Thyroid gland (tissue), 4 donors: ENCODE measurements at places on chromosomes 3 and 15.

- no peaks in the 10 kb centered on the region for H3K36me3 ChIP-seq
- H3K27me3 ChIP-seq, result no peaks in the 10 kb centered on the region
- H3K4me1 ChIP-seq, result no peaks in the 10 kb centered on the region
- no peak overlapping the region for H3K27ac ChIP-seq
- no peak overlapping the region for H3K4me3 ChIP-seq
- peak; percentile 28 for DNase-seq
Measured at GRCh38 chr3:161560008-161560637, 63.5 kb downstream of the OTOL1 start.

- H3K27me3 ChIP-seq, result no peaks in the 10 kb centered on the region
- H3K4me3 ChIP-seq, result no peak overlapping the region
- no peak for DNase-seq
- H3K27ac ChIP-seq, result no peak overlapping the region
Measured at GRCh38 chr15:89809787-89810148, 4.9 kb downstream of the ANPEP start.

DNA sequence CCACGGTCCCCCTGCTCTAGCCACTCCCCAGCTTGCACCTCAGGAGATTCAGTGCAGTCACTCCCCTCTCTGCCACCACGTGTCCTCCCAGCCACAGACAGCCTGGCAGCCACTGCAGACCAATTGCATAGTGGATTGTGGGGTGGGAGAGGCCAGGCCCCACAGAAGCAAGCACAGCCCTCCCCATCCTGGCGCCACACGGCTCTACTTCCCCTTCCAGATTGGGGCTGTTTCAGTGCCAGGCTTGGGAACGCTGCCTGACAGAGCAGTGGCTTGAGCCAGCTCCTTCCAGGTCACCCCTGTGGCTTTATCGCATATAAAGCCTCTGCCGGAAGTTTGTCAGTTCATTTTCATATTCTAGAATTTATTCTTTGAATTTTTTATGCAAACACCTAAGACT is 90.7 kb downstream of the TMEM266 start:
- no peak overlapping the region for H3K27ac ChIP-seq
- H3K4me3 ChIP-seq, result no peak overlapping the region
- H3K27me3 ChIP-seq, result no peaks in the 10 kb centered on the region
- H3K36me3 ChIP-seq, result no peaks in the 10 kb centered on the region

DNA sequence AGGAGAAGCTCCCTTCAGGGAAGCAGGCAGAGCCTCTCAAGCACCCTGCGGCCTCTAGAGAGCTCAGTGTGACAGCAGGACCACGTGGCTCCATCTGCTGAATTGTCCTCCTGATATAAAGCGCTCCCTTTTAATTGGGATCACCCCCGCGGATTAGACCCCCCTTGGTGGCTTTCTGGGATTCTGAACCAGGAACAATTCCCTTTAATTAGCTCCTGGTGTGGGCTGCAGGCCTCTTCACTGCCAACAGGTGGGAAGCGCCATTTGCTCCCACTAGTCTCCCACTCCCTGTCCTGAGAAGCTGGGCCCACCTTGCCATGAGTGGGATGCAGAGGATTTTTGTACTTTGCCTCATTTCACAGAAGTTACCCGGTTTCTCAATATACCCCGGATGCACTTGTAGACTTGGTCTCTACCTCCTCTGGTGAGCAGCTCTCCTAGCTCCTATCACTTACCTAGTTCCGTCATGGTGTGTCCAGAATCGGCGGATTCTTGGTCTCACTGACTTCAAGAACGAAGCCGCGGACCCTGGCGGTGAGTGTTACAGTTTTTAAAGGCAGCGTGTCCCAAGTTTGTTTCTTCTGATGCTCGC is 592 bp downstream of the PGPEP1L start:
- H3K4me1 ChIP-seq, result peaks cover 4% of the 10 kb centered on the region
- H3K27me3 ChIP-seq, result no peaks in the 10 kb centered on the region
- DNase-seq, result no peak
- no peak overlapping the region for H3K27ac ChIP-seq

DNA sequence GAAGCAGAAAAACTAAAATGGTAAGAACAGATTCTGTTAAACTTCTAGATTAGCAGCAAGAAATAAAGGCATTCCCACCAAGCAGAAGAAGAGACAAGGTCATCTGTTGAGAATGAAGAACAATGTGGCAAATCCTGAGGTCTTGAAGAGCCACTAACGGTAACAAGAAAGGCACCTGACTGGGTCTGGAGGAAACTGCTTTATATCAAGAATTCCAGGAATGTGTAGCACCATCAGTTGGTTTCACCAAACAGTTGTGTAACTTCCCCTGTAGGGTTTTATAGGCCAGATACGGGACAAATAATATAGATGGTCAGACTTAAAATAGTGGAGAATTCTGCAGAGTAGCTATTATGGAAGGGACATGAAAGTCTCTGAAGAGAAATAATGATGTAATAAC is 57.3 kb downstream of the ACAP2 start:
- H3K27ac ChIP-seq, result no peak overlapping the region
- H3K27me3 ChIP-seq, result no peaks in the 10 kb centered on the region
- no peaks in the 10 kb centered on the region for H3K4me1 ChIP-seq
- no peaks in the 10 kb centered on the region for H3K36me3 ChIP-seq
- no peak overlapping the region for H3K4me3 ChIP-seq
- peak; percentile 5 for DNase-seq

DNA sequence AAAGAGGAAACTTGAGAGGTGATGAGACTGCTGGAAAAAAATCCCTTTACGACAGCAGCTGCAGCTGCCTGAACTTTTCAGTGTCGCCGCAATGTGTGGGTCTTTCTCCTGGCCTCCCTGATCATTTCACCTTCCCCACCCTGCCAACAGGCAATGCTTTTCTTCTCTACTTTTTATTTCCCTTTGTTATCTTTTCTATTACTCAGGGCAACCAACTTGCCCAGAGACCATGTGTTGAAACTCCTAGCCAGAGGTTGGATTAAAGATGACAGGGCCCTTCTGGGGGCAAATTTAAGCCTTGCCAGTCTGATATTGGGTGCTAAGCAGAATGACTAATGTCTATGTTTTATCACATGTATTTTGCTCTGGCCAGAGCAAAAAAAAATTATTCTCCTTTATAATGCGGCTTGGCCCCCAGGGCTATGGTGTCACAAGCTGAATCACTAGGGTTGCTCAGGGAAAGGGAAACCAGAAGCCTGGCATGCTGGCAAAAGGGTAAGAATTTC is 51.5 kb upstream of the CFAP20DC start:
- H3K36me3 ChIP-seq, result no peaks in the 10 kb centered on the region
- H3K27ac ChIP-seq, result no peak overlapping the region
- no peaks in the 10 kb centered on the region for H3K4me1 ChIP-seq
- no peak overlapping the region for H3K4me3 ChIP-seq
- H3K27me3 ChIP-seq, result no peaks in the 10 kb centered on the region
- no peak for DNase-seq

DNA sequence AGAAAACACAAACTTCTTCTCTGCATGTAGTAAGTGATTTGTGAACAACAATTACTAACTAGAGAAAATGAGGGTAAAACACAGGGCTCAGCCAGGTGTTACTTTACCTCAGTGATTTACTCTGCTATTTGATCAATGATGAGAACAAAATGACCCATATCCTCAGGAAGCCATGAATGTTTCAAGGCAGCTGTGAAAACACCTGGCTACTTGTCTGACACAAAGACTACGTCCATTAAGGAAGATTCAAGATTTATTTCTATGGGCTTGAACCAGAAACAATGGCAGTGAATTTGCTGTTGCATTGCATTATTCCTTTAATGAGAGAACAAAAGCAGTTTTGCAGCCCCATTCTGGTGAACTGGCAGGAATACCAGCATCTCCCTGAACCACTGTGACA is 374.6 kb upstream of the ARL6 start:
- H3K27ac ChIP-seq, result no peak overlapping the region
- no peak overlapping the region for H3K4me3 ChIP-seq
- DNase-seq, result no peak
- H3K36me3 ChIP-seq, result no peaks in the 10 kb centered on the region
- no peaks in the 10 kb centered on the region for H3K27me3 ChIP-seq

GRCh38 chr3:32335365-32336112 is 56.1 kb upstream of the CMTM7 start:
- H3K36me3 ChIP-seq, result no peaks in the 10 kb centered on the region
- H3K27me3 ChIP-seq, result no peaks in the 10 kb centered on the region
- DNase-seq, result no peak
- H3K27ac ChIP-seq, result no peak overlapping the region
- no peaks in the 10 kb centered on the region for H3K4me1 ChIP-seq
